Endothelial cell (in vitro differentiated cells): ENCODE measurements at places on chromosomes 5 and 9.

DNA sequence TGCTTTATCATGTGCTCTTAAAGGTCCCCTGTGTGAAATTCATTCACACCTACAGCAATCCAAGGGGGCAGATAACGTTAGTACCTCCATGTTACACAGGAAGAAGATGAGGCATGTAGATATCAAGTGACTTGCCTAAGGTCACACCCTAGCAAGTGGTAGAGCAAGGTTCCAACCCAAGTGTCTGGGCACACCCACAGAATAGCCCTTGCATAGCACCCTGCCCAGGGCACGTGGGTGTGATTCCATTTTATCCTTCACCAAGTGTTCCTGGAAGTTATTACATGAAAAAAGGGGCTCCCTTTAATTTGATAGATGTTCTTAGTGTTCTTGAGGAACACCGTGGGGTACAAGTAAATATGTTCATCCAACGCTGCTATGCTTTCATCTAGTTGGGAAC is 4.9 kb downstream of the TMEM171 start:
- DNase-seq = no peak

GRCh38 chr5:1544294-1544961 is 20.7 kb upstream of the LPCAT1 start:
- no peak for DNase-seq

GRCh38 chr9:91532325-91532724 is 108.7 kb upstream of the NFIL3 start:
- DNase-seq = no peak

- DNase-seq = no peak
Measured at GRCh38 chr5:14064841-14065240, 78.3 kb upstream of the TRIO start.

GRCh38 chr5:10192309-10192708 is 57.4 kb downstream of the ATPSCKMT start:
- DNase-seq = no peak

- peak; percentile 47 for DNase-seq
Measured at GRCh38 chr9:74951725-74952151, 974 bp downstream of the C9orf40 start.

- DNase-seq = no peak
Measured at GRCh38 chr9:135174981-135175380, 87.5 kb downstream of the OLFM1 start.

DNA sequence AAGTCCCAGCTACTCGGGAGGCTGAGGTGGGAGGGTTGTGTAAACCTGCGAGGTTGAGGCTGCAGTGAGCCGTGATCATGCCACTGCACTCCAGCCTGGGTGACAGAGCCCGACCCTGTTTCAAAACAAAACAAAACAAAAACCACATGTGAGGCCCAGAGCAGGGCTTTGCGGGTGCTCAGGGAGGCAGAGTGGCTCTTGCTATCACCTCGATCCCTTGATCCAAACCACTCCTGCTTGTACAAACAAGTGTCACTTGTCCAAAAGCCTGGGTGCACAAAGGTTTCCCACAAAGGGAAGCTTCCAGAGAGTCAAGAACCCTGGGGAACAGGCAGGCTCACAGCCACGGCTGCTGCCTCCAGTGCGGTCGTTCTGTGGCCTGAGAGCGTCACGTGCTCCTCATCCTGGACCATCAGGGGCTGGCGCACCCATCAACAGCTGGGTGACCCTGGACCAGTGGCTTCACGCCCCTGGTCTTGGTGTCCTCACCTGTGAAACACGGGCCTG is 162.7 kb downstream of the C9orf50 start:
- no peak for DNase-seq

DNA sequence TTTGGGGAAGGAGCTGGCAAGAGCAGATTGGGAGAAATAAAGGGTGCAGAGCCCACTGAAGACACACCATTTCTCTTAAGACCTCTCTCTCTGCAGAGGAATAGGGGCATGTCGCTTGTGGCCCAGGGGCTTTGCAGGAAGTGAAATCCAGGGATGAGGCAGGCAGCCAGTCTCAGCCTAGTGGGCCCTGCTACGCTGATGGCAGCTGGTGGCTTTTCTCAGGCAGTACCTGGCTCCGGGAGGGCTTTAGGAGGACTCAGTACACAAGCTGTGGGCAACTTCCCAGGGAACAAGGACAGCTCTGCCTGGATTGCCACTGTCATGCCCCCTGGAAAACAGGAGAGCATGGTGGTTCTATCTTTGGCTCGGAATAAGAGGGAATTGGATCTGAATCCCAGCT is 76.2 kb upstream of the NEURL1B start:
- DNase-seq = no peak

DNA sequence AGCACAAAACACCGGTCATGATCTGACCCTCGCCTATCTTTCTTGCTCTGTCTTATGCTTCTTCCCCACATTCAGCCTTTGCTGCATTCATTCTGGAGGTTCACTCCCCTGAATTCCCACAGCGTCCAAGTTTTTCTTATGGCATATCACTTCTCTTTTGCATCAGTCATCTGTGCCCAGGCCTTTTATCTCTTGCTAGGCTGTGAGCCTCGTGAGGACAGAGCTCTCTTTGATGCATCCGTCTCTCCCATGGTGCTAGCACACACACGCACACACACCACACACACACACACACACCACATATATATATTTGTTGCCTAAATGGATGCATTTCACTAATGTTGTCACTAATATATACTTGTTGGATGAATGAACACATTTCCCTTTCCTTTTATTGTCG is 45.8 kb upstream of the ATG10 start:
- DNase-seq = no peak

- no peak for DNase-seq
Measured at GRCh38 chr5:175844174-175844573, 27.2 kb upstream of the CPLX2 start.

- no peak for DNase-seq
Measured at GRCh38 chr9:130286072-130286770, 20.7 kb downstream of the HMCN2 start.

GRCh38 chr5:91024727-91025126 is 358.4 kb downstream of the ARRDC3 start:
- DNase-seq = no peak

DNA sequence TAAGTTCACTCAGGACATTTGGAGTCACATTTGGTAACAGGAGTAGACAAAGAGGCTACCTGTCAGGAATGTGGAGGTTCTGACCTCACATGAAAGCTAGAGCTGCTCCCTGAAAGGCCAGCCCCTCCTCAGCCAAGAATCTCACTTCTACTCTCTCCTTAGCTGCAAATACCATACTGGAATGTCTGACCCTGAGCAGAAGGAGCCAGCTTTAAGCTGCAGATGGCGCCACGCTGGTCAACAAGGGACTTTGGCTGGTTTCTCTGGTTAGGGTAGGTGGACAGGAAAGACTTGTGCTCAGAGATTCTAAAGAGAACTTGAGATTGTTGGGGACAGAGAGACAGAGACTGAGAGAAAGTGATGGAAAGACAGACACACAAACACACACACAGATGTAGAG is 21.9 kb downstream of the ASTN2 start:
- DNase-seq = peak; percentile 5

- DNase-seq = no peak
Measured at GRCh38 chr5:156411-157072, 34.8 kb upstream of the LRRC14B start.

GRCh38 chr5:113176734-113177133 is 200.1 kb downstream of the DCP2 start:
- no peak for DNase-seq

DNA sequence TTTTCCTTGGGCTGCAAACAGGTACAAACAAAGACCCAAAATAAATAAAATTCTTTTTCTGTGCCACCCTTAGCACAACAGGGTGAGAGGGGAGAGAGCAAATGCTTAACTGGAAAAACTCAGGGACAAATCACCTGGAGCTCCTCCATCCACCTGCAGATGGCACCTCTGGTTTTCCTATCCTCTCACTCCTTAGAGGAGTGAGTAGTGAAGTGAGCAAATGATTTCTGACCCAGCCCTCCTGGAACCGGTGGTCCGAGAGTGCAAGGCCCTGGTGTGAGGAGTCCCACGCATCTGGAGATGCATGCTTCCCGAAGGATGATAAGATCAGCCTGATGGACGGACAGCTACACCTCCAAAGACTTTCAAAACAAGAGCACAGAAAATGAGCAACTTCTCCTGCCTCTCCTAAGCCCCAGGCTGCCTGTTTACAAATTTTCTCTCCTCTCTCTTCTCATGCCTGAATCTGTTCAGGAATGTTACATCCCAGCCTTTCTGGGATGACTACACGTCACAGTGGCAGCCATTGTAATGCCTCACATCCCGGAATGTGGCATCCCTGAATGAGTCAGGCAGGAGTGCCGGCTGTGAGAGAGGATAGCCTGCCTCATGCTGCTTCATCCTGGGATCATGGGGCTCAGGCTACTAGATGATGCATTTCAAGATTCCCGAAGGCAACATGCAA is 86.4 kb downstream of the ADRB2 start:
- DNase-seq = no peak

DNA sequence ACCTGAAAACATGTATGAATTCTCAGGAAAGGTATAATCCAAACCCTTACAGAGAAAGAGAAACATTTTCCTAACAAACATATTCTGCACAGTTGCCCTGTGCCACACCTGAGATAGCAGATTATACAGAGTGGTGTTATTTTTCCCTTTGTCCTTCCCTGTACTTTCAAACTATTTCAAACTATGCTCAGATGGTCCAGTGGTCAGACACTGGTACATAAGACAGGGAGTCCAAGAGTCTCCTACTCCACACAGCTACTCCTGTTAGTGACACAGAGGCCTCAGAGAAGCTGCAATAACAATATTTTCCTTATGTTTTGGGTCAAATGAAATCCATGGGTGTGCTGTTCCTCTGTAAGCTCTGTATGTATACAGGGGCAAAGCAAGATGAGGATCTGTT is 30.0 kb upstream of the SLC22A5 start:
- no peak for DNase-seq

DNA sequence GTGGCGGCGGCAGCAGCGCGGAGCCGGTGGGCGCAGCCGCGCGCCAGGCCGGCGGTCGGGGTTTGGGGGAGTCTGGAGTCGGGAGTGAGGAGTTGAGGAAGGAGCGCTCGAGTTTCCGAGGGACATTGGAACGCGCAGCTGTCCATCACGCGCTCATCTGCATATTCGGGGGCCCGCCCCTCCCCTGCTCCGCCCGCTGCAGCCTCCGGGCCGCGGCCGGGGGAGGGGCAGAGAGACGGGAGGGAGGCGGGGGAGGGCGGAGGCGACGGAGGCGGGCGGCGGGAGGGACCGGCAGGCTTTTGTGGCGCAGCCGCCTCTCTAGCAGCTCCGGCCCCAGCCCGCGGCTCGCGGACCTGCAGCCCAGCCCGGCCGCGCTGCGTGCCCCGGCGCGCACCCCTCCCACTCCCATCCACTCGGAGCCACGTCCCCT is at the start of gene IRX2:
TSS of gene IRX2 (minus strand) at position 86 of the 430 bp plus-strand sequence. CDS start 264 bp downstream, outside the sequence.
- DNase-seq = peak; percentile 64

DNA sequence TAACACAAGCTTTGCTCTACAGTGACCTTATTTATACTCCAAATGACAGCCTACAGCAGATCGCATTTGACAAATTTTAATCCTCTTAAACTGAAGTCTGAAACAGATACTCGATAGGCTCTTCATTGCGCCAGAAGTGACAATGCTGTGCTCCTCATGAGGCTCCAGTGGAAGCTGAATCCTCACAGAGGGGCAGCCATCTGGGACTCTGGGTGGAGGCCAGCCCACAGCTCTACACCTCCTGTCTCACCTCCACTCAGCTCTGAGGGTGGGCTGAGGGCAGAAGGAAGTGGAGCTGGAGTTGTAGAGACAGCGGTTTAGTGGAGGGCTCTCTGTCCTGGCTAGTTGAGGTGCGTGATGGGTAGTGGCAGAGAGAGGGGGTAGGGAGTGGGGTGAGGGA is 283.3 kb upstream of the ANKRD55 start:
- no peak for DNase-seq

GRCh38 chr5:103498800-103499551 is 63.6 kb downstream of the NUDT12 start:
- DNase-seq = no peak

DNA sequence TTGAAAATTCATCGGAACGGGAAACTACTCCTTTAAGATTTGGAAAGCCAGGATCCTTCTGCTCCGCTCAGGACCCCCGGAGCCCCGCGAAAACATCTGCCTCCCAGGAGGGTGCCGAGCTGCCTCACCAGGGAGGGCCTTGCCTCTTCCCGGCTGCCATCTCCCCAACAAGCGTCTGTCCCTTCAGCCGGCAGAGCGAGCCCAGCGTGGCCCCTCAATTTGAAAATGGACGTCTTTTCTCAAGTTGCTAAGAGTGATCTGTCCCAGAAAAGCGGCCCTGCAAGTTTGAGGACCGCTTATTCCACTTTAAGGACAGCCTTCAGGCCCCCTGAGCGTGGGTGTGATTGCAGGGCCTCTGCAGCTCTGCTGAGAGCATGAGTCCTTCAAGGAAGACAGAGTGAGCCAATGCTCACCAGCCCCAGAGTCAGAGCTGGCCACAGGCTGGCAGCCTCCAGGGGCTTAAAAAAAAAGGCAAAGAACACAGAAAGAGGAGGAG is 101.3 kb downstream of the PHF2 start:
- peak; percentile 4 for DNase-seq

DNA sequence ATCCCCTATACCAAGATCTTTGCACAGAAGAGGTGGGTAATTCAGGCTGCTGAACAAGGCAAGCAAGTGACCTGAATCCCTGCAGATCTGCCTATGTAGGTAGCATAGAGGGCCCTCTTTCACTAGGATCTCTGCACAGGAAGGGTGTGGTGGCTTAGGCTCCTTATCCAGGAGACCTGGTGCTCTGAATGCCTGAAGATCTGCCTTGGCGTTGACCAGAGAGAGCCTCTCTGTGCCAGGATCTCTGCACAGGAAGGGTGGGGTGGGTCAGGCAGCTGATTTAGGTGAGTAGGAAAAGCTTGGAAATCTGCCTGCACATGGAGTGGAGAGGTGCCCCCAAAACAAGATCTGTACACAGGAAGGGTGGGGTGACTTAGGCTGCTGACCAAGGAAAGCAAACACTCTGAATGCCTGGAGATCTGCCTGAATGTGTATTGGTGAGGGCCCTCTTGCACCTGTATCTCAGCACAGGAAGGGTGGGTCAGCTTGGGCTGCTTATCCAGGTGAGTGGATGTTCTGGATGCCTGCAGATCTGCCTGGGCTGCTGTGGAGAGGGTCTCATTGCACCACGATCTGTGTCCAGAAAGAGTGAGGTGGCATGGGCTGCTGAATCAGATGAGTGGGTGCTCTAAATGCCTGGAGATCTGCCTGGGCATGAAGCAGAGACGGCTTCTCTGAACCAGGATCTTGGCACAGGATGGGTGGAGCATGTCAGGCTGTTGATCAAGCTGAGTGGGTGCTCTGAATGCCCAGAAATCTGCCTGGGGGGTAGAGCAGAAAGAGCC is 365.9 kb downstream of the DMAC1 start:
- no peak for DNase-seq

DNA sequence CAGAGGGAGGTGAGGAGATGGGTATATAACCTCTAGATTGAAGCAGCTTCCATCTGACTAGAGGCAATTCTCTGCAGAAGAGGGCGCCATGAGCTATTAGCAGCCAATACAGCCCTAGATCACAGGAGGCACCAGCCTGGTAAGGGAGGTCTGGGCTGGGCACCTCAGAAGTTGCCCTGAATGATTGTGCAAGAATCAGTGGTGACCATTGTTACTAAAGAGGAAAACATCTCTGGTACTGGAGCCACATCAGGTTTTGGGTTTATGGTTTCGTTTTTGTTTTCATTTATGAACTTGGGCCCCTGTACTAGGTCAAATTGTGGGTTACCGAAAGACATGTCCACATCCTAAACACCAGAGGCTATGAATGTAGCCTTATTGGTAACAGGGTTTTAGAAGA is 342.0 kb downstream of the MLLT3 start:
- DNase-seq = no peak

- no peak for DNase-seq
Measured at GRCh38 chr5:140336388-140336787, 10.0 kb downstream of the HBEGF start.

- DNase-seq = no peak
Measured at GRCh38 chr9:89470224-89470839, 27.6 kb downstream of the SEMA4D start.
